Activated naive CD8-positive, alpha-beta T cell treated with anti-CD3 and anti-CD28 coated beads, Interleukin-2, amount 10 ng/mL, durations not matched to agents 7 days and 5 days (primary cell): ENCODE measurements at places on chromosomes 7 and 10.
A peak's percentile ranks its signal among the peaks of the same experiment; 100 is the strongest.

DNA sequence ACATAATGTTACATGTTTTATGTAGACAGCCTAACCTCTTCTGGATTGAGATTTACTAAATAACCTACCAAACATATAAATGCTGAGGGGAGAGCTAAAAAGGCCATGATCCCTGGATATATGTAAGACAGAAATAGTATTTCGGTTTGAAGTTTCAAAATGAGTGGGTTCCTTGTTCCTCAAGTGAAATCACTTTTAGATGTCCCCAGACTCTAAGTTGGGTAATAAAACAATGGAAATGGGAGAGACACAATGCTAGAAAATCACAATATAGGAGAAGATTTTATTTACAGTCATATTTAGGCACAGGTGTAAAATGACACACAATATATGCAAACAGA lies 56.5 kb downstream of the SHTN1 start:
- no peak for DNase-seq

- DNase-seq, result no peak
These were observed 92.2 kb upstream of the DDC start for GRCh38 chr7:50657341-50657873.

DNA sequence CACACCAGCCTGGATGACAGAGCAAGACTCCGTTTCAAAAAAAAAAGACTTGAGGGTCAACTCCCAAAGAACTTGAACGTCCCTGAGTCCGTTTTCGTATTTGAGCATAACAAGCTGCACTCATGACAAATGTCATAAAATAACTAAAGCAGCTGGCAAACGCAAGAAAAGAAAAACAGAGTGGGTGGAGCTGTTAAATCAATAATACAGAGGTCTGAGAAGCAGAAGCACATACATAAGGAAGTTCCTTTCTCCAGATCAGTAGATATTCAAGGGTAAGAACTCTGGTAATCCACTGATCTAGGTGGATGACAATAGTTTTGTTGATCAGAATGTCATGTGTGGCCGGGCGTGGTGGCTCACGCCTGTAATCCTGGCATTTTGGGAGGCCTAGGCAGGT lies 150.1 kb downstream of the FAM107B start:
- no peak for DNase-seq

DNA sequence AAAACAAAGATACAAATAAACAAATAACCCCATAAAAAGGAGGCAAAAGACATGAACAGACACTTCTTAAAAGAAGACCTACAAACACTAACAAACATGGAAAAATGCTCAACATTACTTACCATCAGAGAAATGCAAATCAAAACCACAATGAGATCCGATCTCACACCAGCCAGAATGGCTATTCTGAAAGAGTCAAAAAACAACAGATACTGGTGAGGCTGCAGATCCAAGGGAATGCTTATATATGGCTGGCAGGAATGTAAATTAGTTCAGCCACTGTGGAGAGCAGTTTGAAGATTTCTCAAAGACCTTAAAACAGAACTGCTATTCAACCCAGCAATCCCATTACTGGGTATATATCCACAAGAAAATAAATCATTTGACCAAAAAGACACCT lies 80.4 kb upstream of the NRP1 start:
- no peak for DNase-seq

- DNase-seq, result peak; percentile 94
These were observed at the start of gene SMURF1 for GRCh38 chr7:99143853-99144672. Gene SMURF1 (minus strand): TSS chr7:99144108. CDS start chr7:99143780, 328 bp downstream.

- DNase-seq, result no peak
These were observed 19.9 kb downstream of the ADAP1 start for GRCh38 chr7:934469-935163.

GRCh38 chr7:7249814-7250213 lies 67.5 kb downstream of the C1GALT1 start:
- DNase-seq, result no peak

- no peak for DNase-seq
These were observed 707.5 kb upstream of the FZD8 start for GRCh38 chr10:36349445-36350078.

GRCh38 chr7:47228386-47229014 lies 353.4 kb downstream of the TNS3 start:
- no peak for DNase-seq

GRCh38 chr10:93062514-93063143 lies 2.0 kb downstream of the CYP26C1 start:
- DNase-seq, result peak; percentile 81

DNA sequence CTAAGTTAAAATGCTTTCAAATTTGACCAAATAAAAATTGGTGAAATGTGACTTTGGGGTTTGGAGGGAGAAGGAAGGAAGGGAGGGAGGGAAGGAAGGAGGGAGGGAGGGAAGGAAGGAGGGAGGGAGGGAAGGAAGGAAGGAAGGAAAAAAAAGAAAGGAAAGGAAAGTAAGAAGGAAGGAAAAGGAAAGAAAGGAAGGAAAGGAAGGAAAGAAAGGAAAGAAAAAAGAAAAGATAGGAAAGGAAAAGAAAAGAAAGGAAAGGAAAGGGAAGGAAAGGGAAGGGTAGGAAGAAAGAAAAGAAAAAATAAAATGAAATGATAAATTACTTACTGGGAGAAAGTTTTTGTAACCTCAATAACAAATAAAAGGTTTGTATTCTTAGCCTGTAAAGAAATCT lies 24.1 kb upstream of the GGCT start:
- no peak for DNase-seq

- no peak for DNase-seq
These were observed 143.9 kb downstream of the JAZF1 start for GRCh38 chr7:28036696-28037095.

GRCh38 chr7:50717181-50717580 lies 65.5 kb downstream of the GRB10 start:
- DNase-seq, result no peak

DNA sequence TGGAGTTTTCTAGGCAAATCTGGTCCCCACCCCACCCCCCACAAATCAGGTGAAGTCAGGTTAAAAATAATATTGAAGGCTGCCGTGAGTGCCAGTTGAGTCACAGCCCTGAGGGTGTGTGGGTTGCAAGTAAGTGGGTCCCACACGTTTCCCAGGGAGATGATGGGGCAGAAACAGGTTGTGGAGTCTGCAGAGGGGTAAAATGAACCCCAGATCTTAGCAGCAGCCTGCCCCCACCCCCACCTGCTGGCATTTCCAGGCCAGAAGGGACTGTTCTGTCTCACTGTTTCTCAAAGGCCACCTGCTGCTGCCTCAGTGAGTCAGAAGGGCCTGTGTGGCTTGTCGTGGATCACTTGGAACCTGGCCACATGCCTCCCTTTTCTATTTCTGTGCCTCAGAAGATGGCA lies 59.8 kb upstream of the SMNDC1 start:
- no peak for DNase-seq
